ENCODE measurements at places on chromosomes 12 and 14.
A peak's percentile ranks its signal among the peaks of the same experiment; 100 is the strongest.

- DNase-seq: peak; percentile 53
Observed at GRCh38 chr12:26651566-26652188, 181.3 kb downstream of the ITPR2 start.

- no peak for DNase-seq
Observed at GRCh38 chr12:38875586-38876228, 29.7 kb downstream of the CPNE8 start.

DNA sequence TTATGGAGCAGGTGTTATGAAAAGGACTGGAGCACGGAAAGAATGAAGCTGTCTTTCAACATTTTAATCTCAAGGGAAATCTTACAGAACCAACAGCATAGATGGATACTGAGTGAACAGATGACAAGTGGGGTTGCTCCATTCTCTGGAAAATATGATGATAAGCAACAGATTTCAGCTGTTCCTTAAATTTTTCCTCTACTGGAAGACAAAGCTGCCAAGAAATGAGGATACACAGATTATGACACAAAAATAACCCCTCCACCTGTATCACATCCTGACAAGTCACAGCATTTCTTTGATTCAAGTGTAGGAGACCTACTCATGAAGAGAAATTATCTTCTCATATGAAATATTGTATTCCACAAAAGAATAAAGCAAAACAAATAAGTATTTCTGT, 13.0 kb upstream of the TMTC2 start:
- no peak for DNase-seq

DNA sequence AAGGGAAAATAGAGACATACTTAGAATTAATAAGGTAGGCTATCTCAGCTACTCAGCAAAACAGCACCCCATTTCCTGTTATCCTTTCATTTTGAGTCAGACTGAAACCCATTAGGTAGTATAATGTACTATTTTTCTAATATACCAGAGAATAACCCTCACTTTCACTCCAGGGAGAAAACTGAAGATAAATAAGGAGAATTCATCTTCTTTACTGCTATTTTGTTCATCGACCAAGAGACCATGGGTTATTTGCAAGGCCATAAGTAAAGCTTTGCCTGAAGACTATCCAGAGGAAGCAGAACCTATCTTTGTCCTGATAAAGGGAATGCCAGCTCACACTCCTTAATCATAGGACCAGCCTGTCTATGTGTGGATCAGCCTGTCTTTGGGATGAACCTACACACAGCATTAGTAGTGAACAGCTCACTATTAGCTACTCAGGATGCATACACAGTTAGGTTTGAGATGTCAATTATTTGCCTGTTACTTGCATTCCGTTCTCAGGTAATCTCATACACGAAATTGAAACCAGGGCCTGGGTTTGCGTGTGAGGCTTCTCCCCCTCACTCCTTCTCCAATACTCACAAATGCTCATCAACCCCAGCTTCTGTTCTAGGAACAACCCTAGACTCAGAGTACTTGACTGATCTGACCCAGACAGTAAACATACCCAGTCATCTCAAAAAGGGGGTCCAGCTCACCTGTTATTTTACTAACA, 124.4 kb downstream of the DAD1 start:
- DNase-seq: no peak

DNA sequence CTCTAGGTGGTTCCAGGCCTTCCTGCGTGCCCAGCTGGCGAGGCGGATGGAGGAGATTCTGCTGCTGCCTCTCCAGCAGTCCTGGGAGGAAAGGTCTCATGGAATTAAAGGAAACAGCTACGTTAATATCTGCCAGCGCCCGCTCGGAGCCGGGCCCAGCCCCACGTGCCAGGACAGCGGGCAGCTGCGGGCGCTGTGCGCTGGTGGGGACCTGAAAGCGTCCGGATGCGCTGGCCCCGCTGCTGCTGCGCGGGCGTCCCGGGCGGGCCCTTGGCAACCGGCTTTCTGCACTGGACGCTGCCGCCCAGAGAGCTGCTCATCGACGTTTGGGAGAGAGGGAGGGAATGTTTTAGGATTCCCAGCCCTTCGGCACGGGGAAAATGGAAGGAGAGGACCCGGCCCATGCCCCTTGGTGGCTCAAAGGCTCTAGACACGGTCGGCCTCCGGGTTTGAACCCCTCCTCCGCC, 8.6 kb upstream of the DYNC1H1 start:
- DNase-seq: no peak

DNA sequence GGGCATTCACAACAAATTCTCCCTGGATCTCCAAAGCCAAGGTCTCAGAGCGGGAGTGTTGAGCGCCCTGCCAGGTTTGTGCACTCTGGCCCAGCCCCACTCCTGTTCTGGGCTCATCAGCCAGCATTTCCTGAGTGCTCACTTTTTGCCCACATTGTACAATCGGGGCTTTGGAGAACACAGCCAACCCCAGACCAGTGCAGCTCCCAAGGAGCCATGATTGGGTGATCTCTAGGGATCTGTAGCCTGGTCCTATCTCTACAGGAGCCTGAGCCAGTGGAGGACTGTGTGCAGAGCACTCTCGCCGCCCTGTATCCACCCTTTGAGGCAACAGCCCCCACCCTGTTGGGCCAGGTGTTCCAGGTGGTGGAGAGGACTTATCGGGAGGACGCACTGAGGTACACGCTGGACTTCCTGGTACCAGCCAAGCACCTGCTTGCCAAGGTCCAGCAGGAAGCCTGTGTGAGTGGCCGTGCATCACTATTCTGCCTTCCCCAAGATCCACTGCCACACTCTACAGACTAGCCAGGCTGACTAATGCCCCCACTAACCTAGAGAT, 2.8 kb downstream of the ARHGEF40 start:
- DNase-seq: no peak

DNA sequence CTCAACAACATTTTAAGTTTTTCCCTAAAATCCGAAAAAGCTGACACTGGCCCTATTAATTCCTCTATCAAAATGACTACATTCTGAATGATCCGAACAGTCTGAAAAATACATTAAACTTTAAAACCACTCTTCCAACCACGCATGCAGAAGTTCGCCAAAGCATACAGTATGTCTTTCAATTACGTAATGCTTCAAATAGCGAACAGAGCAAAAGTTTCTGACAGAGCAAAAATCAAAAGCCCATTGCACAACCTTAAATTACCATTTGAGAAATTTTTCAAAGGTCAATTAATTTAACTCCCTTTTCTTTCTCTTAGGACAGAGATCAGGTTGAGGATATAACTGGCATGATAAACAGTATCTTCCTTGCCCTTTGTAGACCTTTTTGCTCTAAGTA, 33.2 kb downstream of the LRIG3 start:
- DNase-seq: no peak

- DNase-seq: no peak
Observed at GRCh38 chr14:68282479-68283377, 463.1 kb downstream of the RAD51B start.

- no peak for DNase-seq
Observed at GRCh38 chr14:93047661-93048060, 68.1 kb downstream of the ITPK1 start.

DNA sequence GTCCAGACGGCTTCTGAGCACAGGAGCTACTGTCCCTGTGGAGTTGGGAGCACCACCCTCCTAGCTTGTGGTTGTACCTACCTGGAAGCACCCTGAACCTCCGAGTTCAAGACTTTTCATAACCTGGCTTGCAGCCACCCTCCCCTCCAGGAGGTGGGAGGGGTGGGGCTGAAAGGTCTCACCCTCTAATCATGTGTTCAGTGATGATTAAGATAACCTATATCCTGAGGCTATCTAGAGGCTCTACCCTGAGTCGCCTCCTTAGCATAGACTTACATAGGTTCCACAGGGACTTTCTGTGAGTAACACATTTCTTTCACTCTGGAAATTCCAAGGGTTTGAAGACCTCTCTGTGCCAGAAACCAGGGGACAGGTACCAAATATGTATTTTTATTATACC, 146.5 kb downstream of the CFAP54 start:
- DNase-seq: no peak

DNA sequence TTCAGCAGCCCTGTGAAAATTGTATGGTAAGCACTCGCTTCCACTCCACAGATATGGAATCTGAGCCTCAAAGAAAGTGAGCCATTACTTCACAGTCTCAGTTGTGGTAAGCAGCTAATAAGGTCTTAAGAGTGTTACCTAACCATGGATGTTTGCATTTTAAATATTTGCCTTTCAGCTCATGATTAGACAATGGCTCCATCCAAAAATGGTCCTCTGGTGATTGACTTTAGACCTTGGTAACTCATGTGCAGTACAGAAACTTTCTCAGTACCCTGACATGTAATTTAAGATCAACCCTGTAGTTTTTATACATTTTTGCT, 1.8 kb downstream of the A2M start:
- DNase-seq: no peak

DNA sequence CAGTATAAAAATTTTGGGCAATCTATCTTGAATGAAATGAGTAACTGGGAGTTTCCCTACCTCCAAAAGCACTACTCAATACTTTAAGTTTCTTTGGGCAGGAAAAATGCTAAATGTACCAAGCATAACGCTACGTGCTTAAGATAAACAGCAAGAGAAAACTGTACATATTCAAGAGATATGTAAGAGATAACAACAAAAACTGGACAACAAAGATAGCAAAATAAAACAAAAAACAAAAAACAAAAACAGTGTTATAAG, 20.0 kb downstream of the PTGES3 start:
- no peak for DNase-seq

DNA sequence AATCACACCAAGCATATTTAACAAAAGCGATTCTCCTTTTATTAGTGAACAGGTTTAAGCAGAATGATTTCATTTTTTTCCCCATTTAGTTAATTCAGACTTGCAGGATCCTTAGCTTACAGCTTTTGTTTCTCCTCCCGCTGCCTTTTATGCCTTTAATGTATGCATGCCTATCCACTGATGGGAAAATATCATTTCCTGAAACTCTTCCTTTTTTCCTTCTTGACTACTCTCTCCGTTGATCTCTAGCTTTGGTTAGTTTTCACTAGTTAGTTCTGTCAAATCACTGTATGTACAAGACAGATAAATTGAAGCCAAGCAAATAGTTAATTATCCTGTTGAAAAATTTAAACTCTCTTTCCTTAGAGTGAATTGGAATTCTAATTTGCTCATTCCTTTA, 26.3 kb downstream of the NKX2-1 start:
- DNase-seq: no peak

Data from HS-5 (cell line).